ENCODE measurements at places on chromosomes 11 and 22.
A peak's percentile ranks its signal among the peaks of the same experiment; 100 is the strongest.

GRCh38 chr11:15093432-15093831 lies 20.0 kb downstream of the CALCB start:
- no peak for DNase-seq

DNA sequence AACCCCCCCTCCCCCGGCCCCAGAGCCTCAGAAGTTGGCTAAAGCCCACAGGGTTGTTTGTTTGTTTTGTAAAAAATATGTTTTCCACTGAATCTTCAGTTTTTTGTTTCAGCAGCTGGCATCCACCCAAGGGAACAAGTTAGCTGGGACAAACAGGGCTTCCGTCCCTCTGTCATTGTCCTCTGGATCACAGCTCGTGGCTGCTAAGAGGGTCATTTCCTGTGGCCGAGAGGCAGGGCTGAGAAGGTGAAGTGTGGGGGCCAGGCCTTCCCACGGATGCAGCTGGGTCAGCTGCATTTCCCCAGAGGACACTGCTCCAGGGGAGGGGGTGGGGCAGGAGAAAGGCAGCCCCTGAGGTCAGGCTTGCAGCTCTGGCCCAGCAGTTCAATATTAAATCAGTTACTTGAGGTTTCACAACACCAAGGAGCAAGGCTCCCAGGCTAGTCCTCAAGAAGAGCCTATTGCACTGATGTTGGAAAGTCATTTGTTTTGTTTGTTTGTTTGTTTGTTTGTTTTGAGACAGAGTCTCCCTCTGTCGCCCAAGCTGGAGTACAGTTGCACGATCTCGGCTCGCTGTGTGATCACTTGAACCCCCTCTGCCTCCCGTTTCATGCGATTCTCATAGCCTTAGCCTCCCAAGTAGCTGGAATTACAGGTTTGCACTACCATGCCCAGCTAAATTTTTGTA lies 34.4 kb upstream of the SMTN start:
- DNase-seq, result no peak

GRCh38 chr11:133343951-133344350 lies 188.3 kb downstream of the OPCML start:
- DNase-seq, result peak; percentile 5

DNA sequence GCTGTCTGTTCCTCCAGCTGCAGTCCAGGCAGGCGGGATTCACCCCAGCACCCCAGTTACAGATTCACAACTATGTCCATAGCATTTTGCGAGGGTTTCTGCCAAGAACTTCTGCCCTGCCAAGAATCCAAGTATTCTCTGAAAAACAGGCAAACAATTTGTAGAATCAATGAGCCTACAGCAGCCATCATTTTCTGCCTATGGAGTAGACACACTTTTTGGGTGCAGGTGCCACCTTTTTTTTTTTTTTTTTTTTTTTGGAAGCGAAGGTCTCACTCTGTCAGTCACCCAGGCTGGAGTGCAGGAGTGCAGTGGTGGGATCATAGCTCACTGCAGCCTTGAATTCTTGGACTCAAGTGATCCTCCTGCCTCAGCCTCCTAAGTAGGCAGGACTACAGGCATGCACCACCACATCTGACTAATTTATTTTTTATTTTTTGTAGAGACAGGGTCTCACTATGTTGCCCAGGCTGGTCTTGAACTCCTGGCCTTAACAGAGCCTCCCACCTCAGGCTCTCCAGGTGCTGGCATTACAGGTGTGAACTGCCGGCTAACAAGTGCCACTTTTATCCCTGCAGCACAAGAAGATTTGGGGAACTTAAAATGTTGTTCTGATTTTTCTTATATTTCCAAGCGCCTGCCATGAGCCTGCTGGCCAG lies 195.1 kb downstream of the SNX19 start:
- no peak for DNase-seq

- no peak for DNase-seq
These were observed 11.2 kb downstream of the ROBO4 start for GRCh38 chr11:124886476-124886875.

- no peak for DNase-seq
These were observed 73.0 kb upstream of the VPREB1 start for GRCh38 chr22:22171357-22172218.

DNA sequence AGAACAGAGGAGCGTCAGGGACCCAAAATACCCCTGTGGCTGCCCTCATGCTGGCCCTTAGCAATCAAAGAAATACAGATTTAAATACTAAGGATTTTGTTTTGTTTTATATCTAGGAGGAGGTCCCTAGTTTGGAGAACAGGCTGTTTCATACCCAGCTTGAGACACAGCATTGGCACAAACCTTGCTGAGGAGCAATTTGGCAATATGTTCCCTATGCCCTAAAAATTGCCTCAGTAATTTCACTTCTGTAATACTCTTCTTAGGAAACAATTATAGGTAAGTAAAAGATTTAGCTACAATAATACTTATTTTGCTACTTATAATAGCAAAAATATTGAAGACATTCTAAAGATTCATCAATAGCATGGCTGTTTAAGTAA lies 37.0 kb downstream of the TSKU start:
- DNase-seq, result no peak

DNA sequence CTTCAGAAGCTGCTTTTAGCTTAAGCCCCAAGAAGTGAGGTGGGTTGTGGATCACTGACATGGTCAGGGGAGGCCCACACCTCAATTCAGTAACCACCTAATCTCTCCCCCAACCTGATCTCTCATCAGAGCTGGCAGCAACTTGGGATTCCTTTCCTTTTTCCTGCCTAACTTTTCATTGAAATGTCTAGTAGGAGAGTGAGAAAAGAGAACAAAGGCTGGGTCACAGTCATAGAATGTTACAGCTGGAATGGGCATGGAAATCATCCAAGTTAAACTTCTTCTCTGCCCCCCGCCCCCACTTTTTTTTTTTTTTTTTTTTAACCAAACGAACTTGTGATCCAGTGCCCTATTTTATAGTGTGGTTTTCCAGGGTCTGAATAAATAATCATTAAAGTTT lies 91.8 kb downstream of the RNF169 start:
- no peak for DNase-seq

GRCh38 chr11:106133529-106133928 lies 56.1 kb downstream of the AASDHPPT start:
- no peak for DNase-seq

GRCh38 chr11:64959498-64959897 lies 12.4 kb downstream of the MAJIN start:
- no peak for DNase-seq

DNA sequence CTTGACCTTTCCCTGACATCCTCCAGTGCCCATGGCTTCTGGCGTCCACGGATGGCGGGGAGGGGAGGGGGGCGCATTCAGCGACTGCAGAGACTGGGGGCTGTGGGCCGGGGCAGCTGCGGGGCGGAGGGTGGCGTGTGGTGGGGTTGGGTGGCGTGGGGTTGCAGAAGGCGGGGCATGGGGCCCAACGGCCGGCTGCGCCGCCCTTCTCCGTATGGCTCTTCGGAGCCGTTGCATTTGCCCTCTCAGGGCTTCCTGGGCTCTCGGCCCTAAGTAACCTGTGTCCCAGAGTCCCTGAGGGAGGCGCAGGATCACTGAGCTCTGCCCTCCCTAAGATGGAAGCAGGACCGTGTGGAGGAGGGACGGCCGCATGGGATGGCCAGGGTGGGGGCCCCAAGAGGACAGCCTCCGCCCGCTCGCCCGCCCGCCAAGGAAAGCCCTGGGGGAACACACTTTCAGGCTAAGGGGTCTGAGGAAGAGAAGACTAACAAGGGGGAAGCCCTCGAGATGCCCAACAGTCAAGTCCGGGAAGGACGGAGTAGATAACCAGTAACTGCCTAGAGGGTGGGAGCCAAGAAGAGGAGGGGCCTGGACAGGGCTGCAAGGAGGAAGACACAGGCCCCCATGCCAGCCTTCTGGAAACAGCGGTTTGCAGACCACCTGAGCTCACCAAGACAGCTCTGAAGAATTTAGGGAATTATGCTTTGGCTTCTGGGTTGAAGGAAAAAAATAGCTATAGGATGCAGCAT lies 9.2 kb upstream of the AIFM3 start:
- no peak for DNase-seq

DNA sequence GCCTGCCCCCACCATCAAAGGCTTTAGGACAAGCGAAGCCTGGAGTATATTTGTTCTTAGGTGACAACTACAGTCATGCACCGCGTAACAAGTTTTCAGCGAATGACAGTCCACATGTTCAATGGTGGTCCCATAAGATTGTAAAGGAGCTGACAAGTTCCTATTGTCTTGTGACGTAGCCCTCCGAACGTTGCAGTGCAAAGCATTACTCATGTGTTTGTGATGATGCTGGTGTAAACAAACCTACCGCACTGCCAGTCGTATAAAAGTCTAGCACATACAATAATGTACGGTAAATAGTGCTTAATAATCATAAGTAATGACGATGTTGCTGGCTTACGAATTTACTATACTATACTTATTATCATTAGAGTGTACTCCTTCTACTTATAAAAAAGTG lies 41.3 kb downstream of the ADAMTS15 start:
- DNase-seq, result no peak

GRCh38 chr11:125942771-125943428 lies 2.9 kb upstream of the VSIG10L2 start:
- no peak for DNase-seq

DNA sequence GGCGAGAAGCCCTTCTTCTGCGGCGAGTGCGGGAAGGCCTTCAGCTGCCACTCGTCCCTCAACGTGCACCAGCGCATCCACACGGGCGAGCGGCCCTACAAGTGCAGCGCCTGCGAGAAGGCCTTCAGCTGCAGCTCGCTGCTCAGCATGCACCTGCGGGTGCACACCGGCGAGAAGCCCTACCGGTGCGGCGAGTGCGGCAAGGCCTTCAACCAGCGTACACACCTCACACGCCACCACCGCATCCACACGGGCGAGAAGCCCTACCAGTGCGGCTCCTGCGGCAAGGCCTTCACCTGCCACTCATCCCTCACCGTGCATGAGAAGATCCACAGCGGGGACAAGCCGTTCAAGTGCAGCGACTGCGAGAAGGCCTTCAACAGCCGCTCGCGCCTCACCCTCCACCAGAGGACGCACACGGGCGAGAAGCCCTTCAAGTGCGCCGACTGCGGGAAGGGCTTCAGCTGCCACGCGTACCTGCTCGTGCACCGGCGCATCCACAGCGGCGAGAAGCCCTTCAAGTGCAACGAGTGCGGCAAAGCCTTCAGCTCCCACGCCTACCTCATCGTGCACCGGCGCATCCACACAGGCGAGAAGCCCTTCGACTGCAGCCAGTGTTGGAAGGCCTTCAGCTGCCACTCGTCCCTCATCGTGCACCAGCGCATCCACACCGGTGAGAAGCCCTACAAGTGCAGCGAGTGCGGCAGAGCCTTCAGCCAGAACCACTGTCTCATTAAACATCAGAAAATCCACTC lies 12.2 kb downstream of the ZNF74 start:
- no peak for DNase-seq

GRCh38 chr11:120052196-120052775 lies 85.6 kb downstream of the TRIM29 start:
- DNase-seq, result no peak

- no peak for DNase-seq
These were observed 7.8 kb downstream of the CCDC117 start for GRCh38 chr22:28780296-28780695.

- no peak for DNase-seq
These were observed 13.1 kb upstream of the TCF20 start for GRCh38 chr22:42283278-42284201.

DNA sequence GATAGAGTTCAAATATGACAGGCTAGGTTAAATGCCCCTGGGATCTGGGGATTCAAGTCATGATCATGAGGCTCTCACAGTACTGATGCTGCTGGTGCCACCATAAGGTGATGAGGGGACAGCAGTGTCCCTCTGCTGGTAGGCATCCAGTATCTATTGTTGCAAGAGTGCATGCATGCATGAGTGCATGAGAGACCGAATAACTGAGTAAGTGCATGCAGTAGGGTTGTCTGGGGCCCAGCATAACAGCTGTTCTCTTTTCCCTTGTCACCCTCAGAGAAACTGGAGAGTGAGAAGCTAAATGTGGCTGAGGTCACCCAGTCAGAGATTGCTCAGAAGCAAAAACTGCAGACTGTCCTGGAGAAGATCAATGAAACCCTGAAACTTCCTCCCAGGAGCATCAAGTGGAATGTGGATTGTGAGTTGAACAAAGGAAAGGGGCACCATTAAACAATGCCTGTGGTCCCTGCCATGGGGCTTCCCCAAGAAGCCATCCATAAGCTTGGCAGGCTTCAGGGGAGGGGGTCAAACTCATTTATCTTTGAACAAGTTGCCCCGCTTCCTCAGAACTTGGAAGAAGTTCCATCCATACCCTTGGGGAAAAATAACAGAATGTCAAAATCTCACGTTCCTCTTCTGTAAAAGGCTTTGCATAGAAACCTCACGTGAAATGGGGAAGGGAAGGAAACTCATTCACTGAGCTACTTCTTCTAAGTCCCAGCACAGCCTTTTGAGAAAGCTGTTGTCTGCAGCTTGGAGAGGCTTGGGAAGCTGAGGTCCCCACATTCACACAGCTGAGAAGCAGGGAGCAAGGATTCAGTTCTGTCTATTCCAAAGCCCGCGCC lies 119.0 kb downstream of the PARVA start:
- DNase-seq, result no peak

DNA sequence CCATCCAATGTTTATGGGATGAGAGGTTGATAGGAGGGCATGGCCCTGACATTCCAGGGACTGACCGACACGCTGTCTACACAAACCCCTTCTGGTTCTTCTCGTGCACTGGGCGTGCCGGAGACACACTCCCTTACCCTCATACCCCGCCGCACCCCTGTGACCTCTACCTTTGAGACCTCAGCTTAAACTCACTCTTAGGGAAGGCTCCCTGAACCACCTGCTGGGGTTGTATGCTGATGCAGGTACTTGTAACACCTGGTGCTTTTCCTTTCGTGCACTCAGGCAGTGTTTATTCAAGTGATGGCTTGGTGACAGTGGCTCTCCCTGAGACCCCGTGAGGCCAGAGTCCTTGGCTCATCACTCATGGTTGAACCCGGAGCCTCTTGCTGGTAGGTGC lies 12.0 kb downstream of the PPARA start:
- DNase-seq, result no peak

- no peak for DNase-seq
These were observed 16.8 kb upstream of the IGLL5 start for GRCh38 chr22:22870577-22871404.

DNA sequence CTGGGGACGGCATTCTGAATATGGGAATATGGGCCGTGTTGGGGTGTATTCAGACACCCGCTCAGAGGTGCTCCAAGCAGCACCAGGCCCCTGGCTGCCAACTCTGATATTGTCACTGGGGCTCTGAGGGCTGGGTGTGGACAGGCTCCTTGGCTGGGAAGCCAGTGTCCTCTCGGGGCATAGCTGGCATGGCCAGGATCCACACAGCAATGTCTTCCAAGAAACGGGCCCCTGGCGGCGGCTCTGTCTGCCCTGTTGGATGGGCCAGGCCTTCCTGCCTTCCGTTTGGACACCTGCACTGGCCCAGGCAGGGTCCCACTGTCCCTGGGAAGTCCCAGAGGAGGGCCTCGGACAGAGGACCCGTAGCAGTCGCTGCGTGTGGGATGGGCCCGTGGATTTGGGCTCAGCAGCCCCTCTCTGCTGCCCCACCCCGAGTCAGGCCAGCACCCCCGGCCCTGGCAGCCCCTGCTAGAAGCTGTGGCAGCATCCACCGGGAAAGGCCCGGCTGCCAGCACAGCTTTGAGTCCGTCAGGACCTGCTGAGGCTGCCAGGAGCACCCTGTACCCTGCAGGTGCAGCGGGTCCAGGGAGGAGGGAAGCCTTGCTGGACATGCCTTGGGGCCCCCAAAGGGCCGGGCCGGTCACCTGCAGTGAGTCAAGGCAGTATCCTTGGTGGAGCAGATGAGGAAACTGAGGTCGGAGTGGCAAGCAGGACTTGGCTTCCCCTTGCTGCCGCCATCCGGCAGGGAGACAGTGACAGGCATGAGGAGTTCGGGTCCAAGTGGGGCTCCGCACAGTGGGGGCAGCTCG lies 4.1 kb downstream of the PANX2 start:
- no peak for DNase-seq

GRCh38 chr22:26342745-26343410 lies 86.2 kb upstream of the ASPHD2 start:
- no peak for DNase-seq

GRCh38 chr11:126350836-126351235 lies 4.7 kb upstream of the ST3GAL4 start:
- DNase-seq, result no peak
